ENCODE measurements at places on chromosomes 13 and 19.

DNA sequence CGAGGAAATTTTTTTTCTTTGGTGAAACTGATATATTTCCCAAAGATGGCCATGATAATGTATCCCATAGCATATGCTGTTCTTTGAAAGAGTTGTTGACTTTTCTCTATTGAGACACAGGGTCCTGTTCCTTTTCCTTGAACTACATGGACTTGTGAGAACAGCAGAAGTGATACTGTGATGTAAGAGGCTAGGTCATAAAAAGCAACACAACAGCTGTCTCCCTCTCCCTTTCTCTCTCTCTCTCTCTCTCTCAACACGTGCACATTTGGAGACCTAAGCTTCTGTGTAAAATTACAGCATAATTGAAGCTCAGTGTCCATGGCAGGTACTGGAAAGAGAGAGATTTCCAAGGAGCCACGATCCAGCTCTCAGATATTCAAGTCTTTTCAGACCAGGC lies 1712.4 kb downstream of the EFNB2 start:
- no peaks in the 10 kb centered on the region for H3K4me1 ChIP-seq
- H3K36me3 ChIP-seq: no peaks in the 10 kb centered on the region
- no peak overlapping the region for H3K27ac ChIP-seq
- no peak for ATAC-seq
- H3K4me3 ChIP-seq: no peak overlapping the region

GRCh38 chr19:51259348-51260245 lies 8.7 kb downstream of the SIGLECL1 start:
- no peaks in the 10 kb centered on the region for H3K36me3 ChIP-seq
- no peak overlapping the region for H3K27ac ChIP-seq
- no peak for ATAC-seq

- no peak overlapping the region for H3K27ac ChIP-seq
- H3K36me3 ChIP-seq: peaks cover 35% of the 10 kb centered on the region
- no peaks in the 10 kb centered on the region for H3K27me3 ChIP-seq
- ATAC-seq: no peak
- peaks cover 15% of the 10 kb centered on the region for H3K4me1 ChIP-seq
Measured at GRCh38 chr19:4453232-4454179, 4.1 kb downstream of the UBXN6 start.

DNA sequence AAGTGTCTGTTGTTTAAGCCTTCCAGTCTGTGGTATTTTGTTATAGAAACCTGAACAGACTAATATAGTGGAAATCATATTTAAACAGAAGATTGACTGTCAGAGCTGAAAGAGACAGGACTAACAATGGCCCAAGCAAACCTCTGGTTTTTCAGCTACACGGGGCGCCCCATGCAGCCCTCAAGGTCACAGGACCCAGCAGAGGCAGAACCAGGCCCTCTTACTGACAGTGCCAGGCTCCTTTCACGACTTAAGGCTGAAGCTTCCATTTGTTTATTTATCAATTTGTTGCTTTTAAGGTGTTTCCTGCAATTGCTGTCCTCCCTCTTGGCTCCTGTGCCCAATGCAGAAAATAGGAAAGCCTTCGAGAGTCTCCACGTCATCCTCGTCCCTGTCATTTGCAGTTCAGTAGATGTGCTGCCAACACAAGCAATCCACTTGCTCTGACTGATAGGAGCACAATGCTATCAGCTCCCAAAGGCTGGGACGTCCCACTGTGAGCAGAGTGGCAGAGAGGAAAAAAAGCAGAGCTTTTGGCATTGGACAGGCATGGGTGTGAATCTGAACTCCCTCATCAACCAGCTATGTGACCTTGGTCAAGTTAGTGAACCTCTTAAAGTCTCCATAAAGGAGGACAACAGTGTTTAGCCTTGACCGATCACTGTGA lies 10.5 kb upstream of the SLC7A1 start:
- H3K36me3 ChIP-seq: no peaks in the 10 kb centered on the region
- H3K4me1 ChIP-seq: no peaks in the 10 kb centered on the region
- no peak overlapping the region for H3K27ac ChIP-seq
- no peak overlapping the region for H3K4me3 ChIP-seq

DNA sequence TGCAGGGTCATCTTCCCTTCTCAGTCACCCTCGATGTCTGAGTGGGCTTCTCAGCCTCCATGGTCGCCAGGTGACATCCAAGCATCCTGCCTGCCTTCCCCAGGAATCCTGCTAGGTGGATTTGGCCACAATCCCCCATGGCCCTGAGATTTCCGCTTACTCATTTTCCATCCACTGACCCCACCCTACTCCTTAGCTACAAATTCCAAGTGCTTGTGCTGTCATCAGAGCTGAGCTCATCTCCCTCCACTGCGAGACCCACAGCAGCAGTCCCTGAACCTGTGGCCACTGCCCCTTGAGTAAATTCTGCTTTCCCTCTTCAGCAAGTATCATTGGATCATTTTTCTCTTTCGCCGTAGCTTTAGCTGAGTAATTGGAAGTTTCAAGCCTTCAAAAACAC lies 90.5 kb upstream of the ANKRD10 start:
- H3K36me3 ChIP-seq: no peaks in the 10 kb centered on the region
- no peak overlapping the region for H3K27ac ChIP-seq
- H3K27me3 ChIP-seq: no peaks in the 10 kb centered on the region
- H3K4me1 ChIP-seq: no peaks in the 10 kb centered on the region
- no peak overlapping the region for H3K4me3 ChIP-seq

DNA sequence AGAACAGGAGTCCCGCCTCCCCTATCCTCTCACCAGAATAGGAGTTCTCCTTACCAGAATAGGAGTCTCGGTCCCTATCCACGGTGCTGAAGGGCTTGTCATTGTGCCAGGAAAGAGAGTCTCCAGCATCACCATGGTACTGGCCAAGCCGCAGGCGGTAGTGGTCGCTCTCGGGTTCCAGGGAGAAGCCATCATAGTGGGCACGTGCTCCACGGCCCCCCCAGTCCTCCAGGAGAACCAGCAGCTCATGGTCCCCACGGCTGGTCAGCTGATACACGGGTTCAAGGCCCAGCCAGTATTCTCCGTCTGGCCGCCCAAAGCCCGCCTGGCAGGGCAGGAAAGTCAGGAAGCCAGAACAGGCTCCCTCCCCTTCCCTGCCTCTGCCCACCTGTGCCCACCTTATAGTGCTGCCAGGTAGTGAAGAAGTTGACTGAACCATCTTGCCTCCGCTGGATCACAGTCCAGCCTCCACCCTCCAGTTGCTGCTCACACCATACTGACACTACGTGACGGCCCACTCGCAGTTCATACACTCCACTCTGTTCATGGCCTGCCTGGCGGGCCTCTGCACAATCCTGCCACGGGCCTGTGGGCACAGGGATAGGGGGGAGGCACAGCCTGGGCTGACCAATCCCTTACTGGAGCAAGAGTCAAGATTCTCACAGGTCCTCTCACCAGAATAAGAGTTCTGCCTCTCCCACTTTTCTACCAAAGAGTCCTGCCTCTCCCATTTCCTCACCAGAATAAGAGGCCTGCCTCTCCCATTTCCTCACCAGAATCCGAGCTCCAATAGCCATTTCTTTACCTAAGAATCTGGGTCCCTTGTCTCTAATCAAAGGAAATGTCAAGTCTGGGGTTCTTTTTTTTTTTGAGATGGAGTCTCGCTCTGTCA lies 7.4 kb downstream of the SHFL start:
- no peak for ATAC-seq
- H3K4me1 ChIP-seq: no peaks in the 10 kb centered on the region
- H3K27ac ChIP-seq: peak overlapping the region; percentile 47

DNA sequence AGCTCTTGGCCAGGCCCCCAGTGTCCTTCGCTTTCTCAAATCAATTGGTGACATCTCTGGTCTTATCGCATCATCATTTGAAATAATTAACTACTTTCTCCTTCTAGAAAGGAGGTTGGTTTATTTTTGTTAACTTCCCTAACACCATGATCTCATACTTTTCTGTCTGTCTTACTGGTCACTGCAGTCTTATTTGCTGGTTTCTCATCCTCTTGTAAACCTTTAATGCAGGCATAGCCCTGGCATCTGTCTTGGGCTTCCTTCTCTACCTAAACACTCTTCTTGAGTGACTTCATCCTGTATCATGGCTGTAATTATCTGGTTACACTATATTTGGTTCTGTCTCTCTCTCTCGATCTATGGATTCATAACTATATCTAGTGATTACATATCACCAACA lies 152.8 kb downstream of the CYSLTR2 start:
- no peak for ATAC-seq
- H3K4me3 ChIP-seq: peak overlapping the region; percentile 49
- no peaks in the 10 kb centered on the region for H3K36me3 ChIP-seq
- no peak overlapping the region for H3K27ac ChIP-seq

GRCh38 chr13:49315036-49315565 lies 67.4 kb downstream of the CDADC1 start:
- H3K36me3 ChIP-seq: no peaks in the 10 kb centered on the region
- no peaks in the 10 kb centered on the region for H3K4me1 ChIP-seq
- H3K4me3 ChIP-seq: no peak overlapping the region
- H3K27me3 ChIP-seq: no peaks in the 10 kb centered on the region
- ATAC-seq: no peak

Measured in activated T-helper 17 cell treated with anti-CD3 and anti-CD28 coated beads, Interleukin-2, amount 50 U/mL, for 72 hours (primary cell).